Stimulated activated CD4-positive, alpha-beta T cell treated with anti-CD3 and anti-CD28 coated beads, Interleukin-4, amount 100 ng/mL, for 24 hours (primary cell): ENCODE measurements at places on chromosomes 12 and 14.

DNA sequence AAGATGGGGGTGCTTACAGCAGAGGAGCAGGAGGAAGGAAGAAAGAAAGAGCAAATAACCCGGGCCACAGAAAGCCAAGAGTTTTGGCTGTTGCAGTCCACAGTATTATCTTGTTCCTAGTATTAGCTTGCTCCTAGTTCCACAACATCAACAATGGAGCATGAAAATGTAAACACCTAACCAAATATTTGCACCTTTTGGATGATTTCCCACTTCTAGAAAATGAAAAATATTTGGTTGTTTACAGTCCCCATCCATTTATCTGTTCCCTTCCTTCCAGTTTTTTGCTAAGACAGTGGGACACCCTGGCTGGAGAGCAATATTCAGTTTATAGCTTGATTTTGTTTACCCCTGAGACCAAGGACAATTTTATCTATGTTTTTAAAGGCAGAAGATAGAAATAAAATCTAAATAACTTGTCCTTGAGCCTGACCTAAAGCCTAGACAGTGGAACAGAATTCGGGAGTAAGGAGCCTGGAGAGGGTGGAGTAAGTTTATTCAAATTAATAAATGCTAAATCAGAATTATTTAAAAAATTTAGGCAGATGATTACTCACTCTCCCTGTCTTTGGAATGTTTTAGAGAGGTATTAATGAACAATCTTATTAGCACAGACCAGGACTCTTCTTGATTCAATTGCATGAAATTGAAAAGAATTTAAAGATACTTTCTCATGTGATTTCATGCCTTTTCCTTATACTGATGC lies 51.6 kb downstream of the RESF1 start:
- DNase-seq: no peak

DNA sequence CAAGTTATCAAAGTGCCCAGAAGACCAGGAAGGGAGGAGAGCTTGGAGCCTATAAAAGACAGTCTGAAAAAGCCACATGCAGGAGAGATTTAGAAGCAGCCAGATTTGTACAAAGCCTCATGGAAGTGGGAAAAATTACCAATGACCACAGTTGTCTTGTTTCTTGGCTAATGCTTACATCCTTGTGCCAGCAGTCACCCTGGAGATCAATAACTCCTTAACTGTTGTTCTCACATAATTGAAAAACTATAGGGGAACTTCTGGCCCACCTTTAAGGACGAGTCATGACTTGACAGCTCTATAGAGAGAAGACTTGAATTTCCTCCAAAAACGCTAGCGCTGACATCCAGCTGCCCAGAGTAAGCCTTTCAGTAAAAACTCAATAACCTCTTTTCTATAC lies 313.1 kb downstream of the GALC start:
- DNase-seq: no peak

DNA sequence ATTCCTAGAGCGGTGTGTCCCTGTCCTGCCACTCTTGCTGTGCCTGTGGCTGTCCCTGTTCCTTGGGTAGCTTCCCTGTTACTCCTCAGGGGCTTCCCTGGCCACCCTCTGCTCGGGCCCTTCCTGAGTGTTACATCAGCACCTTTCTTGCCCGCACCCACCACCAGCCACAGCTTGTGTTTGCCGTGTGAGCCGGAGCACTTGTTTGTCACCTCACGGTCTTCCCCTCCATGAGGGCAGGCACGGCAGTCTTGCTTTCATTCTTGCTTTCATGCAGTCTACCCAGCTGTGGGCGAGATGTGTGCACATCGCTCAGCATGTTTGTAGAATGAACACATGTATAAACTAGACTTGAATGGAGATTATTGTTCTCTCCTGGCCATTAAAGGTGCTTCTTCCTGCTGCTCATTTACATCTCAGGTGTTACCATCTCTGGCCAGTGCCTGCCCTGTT lies 42.0 kb downstream of the TRAF3 start:
- DNase-seq: peak; percentile 85

GRCh38 chr12:44519931-44520330 lies 356.2 kb downstream of the NELL2 start:
- no peak for DNase-seq

- no peak for DNase-seq
These were observed 92.8 kb upstream of the OSBPL8 start for GRCh38 chr12:76652402-76652801.

GRCh38 chr12:27462851-27463250 lies 16.3 kb downstream of the SMCO2 start:
- DNase-seq: no peak

GRCh38 chr14:68509188-68509983 lies 283.5 kb downstream of the ZFP36L1 start:
- DNase-seq: no peak

DNA sequence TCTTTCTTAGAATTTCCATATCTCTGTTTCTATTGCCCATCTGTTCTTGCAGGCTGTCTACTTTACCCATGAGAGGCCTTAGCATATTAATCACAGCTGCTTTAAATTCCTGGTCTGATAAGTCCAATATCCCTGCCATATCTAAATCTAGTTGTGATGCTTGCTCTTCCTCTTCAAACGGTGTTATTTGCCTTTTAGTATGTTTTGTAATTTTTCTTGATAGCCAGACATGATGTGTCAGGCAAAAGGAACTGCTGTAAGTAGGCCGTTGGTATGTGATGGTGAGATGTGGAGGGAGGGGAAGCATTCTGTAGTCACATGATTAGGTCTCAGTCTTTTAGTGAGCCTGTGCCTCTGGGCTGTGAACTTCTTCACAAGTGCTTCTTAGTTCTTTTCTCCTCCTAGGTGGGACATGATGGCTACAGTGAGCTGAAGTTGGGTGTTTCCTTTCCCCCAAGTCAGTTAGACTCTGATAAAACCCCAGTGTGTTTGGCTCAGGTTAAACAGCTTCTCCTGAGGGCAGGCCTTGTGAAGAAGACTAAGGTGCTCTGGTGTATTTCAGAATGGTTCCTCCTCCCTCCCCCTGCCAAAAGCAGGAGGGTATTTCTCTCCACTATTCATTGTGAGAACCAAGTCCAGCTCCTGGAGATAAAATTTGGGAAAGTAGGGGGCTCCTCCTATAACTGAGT lies 195.9 kb upstream of the PARP11 start:
- DNase-seq: no peak

DNA sequence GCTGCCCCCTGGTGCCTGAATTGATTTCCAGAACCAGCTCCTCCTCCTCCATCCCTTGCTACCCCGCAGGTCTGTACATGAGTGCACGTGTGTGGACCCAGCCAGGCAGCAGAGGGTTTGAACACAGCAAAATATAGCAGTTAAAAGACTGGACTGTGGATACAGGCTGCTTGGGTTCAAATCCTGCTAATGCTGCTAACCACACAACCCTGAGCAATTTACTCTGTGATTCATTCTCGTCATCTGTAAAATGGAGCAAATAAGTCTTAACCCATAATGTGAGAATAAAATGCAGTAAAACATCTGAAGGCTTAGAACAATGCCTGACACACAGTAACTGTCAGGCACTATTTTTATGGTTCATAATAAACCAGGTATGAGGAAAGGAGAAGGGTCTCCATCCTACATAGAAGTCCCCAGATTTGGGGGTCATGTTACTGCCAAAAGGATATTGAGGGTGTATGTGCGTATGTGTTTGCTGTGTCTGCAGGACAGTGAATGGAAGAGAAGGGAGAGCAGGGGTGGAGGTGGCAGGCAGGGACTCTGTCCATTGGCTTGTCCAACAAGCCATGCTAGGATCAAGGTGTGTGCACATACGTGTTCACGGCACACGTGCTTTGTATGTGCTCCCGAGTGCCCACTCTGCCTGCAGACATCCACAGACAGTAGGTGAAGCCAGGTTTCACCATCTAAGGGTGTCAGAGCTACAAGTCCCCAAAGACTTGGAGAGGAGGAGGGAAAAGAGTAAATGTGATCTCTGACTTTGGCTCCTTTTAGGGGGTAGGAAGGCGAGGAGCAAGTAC lies 1.5 kb upstream of the STAT6 start:
- DNase-seq: no peak

GRCh38 chr12:105825141-105825540 lies 313.6 kb downstream of the NUAK1 start:
- DNase-seq: no peak

DNA sequence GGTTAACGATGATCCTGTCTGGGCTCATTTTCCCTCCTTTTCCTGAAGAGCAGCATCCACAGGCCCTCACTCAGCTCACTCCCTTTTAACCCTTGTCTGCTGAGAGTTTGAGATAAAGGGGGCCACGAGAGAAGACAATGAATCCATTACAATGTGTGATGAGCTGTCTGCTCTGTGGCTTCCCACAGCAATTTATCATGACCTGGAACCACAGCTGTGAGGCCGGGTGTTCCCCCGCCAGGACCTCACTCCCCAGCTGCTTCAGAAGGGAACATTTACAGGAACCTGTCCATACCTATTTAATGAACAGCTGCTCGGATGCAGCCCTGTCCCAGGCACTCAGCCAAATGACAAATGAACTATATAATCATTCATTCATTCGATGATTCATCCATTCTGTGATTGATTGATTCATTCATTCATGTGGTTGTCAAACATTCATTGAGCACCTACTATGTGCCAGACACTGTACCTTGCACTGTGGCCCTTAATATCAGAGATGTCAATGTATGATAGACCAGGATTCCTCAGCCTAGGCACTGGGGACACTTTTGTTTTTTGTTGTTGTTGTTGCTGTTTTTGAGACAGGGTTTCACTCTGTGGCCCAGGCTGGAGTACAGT lies 18.5 kb upstream of the P2RX7 start:
- DNase-seq: no peak

DNA sequence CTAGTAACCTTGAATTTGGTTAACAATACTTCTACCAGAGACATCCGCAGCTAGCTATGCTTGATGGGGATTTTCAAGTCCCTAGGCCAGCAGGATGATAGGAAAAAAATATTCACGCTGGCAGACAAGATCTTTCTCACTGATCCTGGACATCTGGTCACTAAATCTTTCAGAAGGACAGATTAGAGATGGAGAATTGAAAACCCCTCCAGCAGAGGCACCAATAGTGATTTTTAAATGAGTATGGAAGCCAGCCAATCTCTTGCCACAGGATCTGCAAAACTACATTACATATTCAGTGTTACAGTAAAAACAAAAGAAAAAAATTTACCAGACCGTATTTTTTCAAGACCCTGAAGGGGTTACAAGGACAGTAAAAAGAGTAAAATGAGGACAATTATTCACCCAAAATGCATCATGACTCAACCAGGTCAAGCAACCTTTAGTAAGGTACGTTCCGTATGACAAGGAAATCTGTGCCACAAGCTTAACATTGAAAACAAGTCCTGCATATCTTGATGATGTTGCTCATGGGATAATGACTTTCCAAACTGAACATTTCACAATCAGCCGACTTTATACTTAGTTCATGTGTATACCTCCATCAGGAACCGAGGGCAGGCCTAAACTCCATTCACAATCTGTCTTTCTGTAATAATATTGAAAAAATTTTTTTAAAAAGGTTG lies 239.5 kb downstream of the GXYLT1 start:
- no peak for DNase-seq

- no peak for DNase-seq
These were observed 37.7 kb downstream of the LRRC74A start for GRCh38 chr14:76863724-76864407.

DNA sequence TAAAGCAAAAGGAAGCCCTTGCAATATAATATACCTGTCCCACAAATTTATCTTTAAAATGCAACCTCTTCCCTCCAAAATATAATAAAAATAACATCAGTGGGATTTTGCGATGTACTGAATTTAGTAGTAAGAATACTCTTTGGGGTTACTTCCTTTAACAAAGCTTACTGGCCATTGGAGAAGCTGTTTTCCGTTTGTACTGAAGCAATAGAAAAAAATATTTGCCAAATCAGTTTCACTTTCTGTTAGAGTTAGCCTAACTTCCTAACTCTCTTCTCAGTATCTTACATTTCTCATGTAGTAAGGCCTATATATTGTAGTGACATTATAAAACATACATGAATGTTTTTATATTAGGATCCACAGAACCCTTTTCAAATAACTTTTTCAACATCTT lies 3.7 kb downstream of the MAX start:
- no peak for DNase-seq

DNA sequence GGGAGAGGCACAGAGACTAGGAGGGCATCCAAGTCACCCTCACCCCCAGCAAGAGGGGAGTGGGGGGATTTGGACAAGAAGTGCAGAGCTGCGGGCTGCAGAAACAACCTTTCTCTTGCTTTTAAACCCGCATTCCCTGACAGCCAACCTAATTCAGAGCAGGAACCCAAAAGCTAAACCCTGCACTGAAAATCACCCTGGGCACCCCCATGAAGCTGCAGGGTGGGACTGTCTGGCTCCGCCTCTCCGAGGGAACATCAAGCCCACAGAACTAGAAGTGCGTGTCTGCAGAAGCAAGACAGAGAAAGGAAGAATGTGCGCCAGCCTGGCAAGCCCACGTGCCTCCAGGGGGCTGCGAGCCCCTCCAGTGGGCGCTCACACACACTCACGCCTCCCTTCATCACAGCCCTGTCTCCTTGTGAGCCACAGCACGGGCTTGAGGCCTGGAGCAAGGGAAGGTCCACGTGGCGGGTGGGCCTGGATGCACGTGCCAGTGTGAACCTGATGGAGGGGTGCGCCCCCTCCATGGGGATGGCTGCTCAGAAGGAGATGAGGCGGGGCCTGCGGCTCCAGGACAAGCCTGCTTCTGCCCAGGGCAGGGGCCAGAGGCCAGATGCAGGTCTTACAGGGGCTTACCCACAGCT lies 27.8 kb upstream of the PNMA1 start:
- DNase-seq: peak; percentile 30

- DNase-seq: no peak
These were observed 1.5 kb downstream of the PACS2 start for GRCh38 chr14:105315941-105316576.

DNA sequence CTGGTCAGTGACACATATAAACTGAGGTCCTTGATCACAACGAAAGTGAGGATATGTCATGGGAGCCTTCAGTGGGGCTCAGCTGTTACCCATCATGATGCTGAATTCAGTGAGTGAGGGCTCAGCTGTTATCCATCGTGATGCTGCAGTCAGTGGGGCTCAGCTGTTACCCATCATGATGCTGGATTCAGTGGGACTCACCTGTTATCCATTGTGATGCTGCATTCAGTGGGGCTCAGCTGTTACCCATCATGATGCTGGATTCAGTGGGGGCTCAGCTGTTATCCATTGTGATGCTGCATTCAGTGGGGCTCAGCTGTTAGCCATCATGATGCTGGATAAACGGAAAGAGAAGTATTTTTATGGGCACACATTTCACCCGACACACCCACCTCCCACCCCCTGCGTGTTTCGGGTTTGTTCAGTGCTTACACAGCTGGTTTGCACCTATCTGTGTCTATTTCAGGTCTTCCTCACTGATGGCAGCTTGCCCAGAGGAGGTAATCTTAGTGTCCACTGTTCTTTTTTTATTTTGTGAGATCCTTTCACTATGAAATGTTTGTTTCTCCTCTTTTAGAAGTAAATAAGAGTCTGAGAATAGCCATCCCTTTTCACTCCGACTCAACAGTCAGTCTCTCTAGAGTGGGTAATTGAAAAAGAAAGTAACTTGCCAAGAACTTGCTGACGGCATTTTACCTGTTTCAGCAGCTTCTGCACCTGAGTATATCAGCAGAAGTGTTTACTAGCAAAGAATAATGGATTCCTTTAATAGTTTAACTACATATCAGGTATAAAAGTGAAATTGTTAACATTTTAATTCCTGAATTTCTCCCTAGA lies 183.0 kb downstream of the ERC1 start:
- no peak for DNase-seq
